RPMI7951 (cell line): ENCODE measurements at places on chromosomes 3 and 15. TPM values are rescaled to one million over a fixed set of nuclear protein-coding genes. Genes with fewer than 3 reads are reported as not detected.

COL6A6 gene
- total RNA-seq, result not detected in 2 replicates

PIK3CA gene
- total RNA-seq, result 19.0 and 23.9 TPM in 2 replicates

KLHL6 gene
- total RNA-seq, result not detected in 2 replicates

UBE3A gene
- 51.0 and 66.4 TPM in 2 replicates for total RNA-seq

ZNF710 gene
- total RNA-seq, result 5.5 and 5.6 TPM in 2 replicates

HRH1 gene
- 18.8 and 22.6 TPM in 2 replicates for total RNA-seq

P3H2 gene
- total RNA-seq, result 17.1 and 32.9 TPM in 2 replicates

RBM6 gene
- 38.0 and 38.9 TPM in 2 replicates for total RNA-seq

TMEM115 gene
- 42.5 and 45.4 TPM in 2 replicates for total RNA-seq

FOXB1 gene
- total RNA-seq, result not detected in 2 replicates

ASB14 gene
- not detected in 2 replicates for total RNA-seq

FBXO40 gene
- under 0.01 TPM in 2 replicates for total RNA-seq

UROC1 gene
- total RNA-seq, result not detected in 2 replicates

GPD1L gene
- 10.6 and 12.7 TPM in 2 replicates for total RNA-seq

WDR73 gene
- total RNA-seq, result 29.7 and 32.7 TPM in 2 replicates

GPR27 gene
- not detected in 2 replicates for total RNA-seq

HIGD2B gene
- total RNA-seq, result not detected in 2 replicates

ATP13A4 gene
- total RNA-seq, result not detected in 2 replicates

TM2D3 gene
- total RNA-seq, result 45.3 and 45.5 TPM in 2 replicates

MUSTN1 gene
- total RNA-seq, result 1.1 and 1.3 TPM in 2 replicates

AGBL1 gene
- total RNA-seq, result not detected in 2 replicates

ZFYVE19 gene
- 38.3 and 54.4 TPM in 2 replicates for total RNA-seq

PTX3 gene
- total RNA-seq, result 12.7 and 13.5 TPM in 2 replicates

TMCO5A gene
- not detected in 2 replicates for total RNA-seq

COLQ gene
- total RNA-seq, result 0.29 and 0.48 TPM in 2 replicates

PRICKLE2 gene
- 9.8 and 15.0 TPM in 2 replicates for total RNA-seq

IMPG2 gene
- total RNA-seq, result under 0.01 TPM in 2 replicates

A4GNT gene
- not detected in 2 replicates for total RNA-seq

LOXL1 gene
- 45.9 and 55.0 TPM in 2 replicates for total RNA-seq

FMN1 gene
- total RNA-seq, result 5.0 and 5.8 TPM in 2 replicates

DUOXA2 gene
- total RNA-seq, result not detected in 2 replicates

CADPS gene
- total RNA-seq, result 0.48 and 0.59 TPM in 2 replicates

LRRC31 gene
- total RNA-seq, result not detected in 2 replicates
